Smooth muscle cell of the brain vasculature (primary cell): ENCODE measurements at places on chromosomes 3 and 15.

- DNase-seq = no peak
Measured at GRCh38 chr15:95825208-95825607, 505.3 kb upstream of the NR2F2 start.

- no peak for DNase-seq
Measured at GRCh38 chr3:122052968-122053367, 2.2 kb upstream of the CD86 start.

DNA sequence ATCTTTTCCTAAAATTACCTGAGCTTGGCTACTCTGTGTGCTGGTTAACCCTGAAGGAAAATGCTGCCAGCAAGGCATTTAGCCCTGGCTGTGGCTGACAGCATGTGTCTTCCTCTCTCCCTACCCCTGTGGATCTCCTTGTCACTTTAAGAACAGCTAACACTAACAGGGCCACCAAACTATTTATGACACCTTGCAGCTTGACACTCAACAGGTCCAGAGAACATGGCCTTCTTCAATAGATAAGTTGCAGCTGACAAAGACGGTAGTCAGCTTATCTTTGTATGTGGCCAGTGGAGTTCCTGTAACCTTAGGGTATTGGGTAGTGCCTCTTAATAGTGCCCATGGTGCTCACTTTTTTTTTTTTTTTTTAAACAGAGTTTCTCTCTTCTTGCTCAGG, 32.0 kb upstream of the COPB2 start:
- no peak for DNase-seq

DNA sequence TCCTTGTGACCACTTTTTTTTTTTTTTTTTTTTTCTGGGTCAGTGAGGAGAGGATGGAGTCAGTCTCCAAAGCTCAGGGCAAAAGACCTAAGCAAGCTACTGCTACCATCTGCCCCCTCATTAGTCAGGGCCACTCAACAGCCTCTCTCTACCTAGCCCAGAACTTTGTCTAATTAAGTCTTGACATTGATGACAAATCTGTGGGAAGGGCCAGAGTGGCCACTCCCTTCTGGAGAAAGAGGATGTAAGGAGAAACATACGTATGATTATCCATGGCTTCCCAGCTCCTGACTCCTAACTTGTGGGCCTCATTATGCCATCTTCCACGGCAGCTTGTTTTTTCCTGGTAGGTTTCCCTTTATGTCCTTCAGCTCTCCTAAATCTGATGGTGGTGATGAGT, 37.9 kb downstream of the NR1I2 start:
- no peak for DNase-seq

DNA sequence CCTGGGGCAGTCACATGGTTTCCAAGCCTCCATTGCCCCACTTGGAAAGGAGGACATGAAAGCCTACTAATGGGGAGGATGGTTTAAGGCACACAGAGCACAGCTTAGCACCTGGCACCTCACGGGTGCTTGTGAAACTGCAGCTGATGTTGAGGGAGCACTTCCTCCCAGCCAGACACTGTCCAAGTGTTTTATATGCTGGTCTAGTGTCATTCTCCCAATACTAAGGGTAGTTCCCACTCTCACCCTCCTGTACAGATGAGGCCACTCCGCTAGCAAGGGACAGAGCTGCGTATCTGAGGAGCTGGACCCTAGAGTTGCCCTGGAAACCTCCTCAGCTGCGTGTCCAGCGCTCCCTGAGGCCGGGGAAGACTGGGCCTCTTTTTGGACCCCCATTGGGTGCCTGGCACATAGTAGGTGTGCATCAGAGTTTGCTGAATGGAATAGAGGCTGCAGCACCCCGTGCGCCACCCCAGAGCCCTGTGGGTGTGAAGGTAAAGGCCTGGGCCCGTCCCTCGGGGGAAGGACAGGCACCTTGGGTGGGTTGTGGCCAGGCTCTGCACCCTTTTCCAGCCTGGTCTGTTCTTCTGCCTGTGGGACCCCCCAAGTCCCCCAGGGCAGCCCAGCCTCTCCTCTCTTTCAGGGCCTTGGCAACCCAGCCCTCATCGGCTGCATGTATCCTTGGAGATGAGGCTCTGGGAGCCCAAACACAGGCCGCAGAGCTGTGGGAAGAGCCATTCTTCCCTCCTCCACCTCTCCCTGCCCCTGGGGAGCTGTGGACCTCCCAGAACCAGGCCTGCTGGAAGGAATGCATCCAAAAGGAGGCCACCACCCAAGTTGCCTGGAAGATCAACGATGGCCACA, 31.3 kb downstream of the DNASE1L3 start:
- DNase-seq = no peak

GRCh38 chr3:141699324-141699723, 38.8 kb upstream of the RNF7 start:
- no peak for DNase-seq
